ENCODE measurements at places on chromosomes 16 and 17.
A peak's percentile ranks its signal among the peaks of the same experiment; 100 is the strongest.

- DNase-seq: peak; percentile 17
Observed at GRCh38 chr17:13888056-13888609, 181.2 kb upstream of the COX10 start.

GRCh38 chr17:2400474-2400866, 390 bp downstream of the MNT start:
- DNase-seq: peak; percentile 40

- no peak for DNase-seq
Observed at GRCh38 chr16:75070012-75070841, 46.4 kb downstream of the LDHD start.

DNA sequence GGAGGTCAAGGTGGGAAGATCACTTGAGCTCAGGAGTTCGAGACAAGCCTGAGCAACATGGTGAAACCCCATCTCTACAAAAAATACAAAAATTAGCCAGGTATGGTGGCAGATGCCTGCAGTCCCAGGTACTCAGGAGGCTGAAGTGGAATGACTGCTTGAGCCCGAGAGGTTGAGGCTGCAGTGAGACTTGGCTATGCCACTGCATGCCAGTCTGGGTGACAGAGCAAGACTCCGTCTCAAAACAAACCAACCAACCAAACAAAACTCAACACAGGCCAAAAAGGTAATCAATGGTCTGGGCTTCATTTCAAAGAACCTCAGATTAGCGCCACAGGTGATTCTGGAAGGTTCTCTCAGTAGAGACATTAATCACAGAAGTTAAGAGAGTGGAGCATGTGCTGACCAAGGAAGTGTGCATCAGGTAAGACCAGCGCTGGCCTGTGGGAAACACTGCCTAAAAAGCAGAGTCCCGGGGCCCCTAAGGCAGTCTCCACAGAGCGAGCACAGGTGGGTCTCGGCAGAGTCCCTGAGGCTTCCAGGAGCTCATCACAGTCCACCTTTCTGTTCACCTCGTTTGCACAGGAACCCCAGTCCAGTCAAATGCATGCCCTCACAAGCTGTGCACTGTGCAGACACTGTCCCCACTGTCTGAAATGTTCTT, 71.5 kb upstream of the TRAP1 start:
- no peak for DNase-seq
